Stimulated activated CD4-positive, alpha-beta T cell treated with anti-CD3 and anti-CD28 coated beads, Interleukin-2, amount 100 ng/mL, for 24 hours (primary cell): ENCODE measurements at places on chromosomes 1 and 21.

- DNase-seq: no peak
Observed at GRCh38 chr1:11707621-11708276, 16.2 kb downstream of the DRAXIN start.

GRCh38 chr1:206544562-206545257 lies 37.4 kb downstream of the RASSF5 start:
- DNase-seq: peak; percentile 91

GRCh38 chr1:37123276-37124115 lies 89.2 kb upstream of the GRIK3 start:
- no peak for DNase-seq

GRCh38 chr1:188122646-188123045 lies 1293.9 kb downstream of the PLA2G4A start:
- no peak for DNase-seq
